ENCODE measurements at places on chromosomes 12 and 14.

DNA sequence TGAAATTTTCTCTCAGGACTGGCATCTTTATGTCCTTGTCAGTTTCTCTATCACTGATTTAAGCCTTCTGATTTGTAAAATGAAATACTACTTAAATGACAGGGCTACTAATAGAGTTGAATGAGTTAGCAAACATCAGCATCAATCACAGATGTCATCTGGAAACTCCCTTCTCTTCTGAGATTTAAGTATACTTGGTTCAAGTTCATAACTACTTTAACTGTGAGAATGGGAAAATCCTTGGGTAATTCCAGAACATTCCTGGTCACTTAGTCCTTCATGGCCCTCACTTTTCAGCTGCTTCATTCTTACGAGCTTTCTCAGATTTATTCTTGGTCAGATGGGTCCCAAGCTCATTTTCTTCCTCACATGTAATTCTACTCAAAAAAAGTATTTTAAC, 1655.3 kb upstream of the FLRT2 start:
- no peak overlapping the region for H3K4me3 ChIP-seq
- DNase-seq: no peak
- H3K36me3 ChIP-seq: no peaks in the 10 kb centered on the region
- no peaks in the 10 kb centered on the region for H3K4me1 ChIP-seq
- no peak overlapping the region for H3K27ac ChIP-seq

GRCh38 chr12:22190-22529, 44.4 kb upstream of the IQSEC3 start:
- DNase-seq: no peak
- no peak overlapping the region for H3K27ac ChIP-seq
- H3K36me3 ChIP-seq: no peaks in the 10 kb centered on the region
- no peaks in the 10 kb centered on the region for H3K27me3 ChIP-seq
- no peak overlapping the region for H3K4me3 ChIP-seq

DNA sequence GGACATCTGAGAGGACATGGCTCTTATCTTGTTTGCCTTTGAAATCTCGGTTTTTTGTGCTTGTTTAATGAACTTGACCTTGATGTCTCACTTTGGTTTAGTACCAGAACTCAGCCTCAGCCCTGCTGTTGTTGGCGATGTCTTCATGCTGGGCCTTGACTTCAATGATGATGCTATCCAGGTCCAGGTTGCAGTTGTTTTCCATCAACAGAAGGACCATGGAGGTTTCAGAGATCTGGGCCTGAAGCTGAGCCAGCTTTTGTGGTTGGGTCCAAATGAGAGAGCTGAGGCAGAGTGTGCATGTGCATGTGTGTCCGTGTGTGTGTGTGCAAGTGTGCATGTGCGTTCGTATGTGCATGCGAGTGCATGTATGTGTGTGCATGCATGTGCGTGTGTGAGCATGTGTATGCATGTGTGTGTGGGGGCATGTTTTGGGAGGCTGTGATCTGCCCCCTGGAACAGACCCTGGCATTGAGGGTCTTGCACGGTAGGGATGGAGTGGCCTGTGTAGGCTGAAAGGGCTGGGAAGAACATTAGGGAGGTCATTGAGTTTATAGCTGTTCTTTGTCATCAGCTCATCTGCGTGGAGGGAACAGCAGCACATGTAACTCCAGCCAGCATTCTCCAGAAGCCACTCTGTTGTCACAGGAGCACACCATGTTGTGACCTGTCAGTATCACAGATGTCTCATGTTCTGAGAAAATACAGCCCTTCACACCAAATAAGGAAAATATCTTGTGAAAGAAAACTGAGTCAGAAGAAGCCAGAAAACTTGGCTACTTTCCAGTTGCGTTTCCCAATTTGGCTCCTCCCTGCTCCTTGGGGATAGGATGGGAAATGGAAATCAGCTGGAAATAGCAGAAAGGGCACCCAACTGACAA, 10.0 kb upstream of the KRT82 start:
- no peaks in the 10 kb centered on the region for H3K36me3 ChIP-seq
- no peak for DNase-seq
- no peak overlapping the region for H3K4me3 ChIP-seq
- H3K27me3 ChIP-seq: no peaks in the 10 kb centered on the region

DNA sequence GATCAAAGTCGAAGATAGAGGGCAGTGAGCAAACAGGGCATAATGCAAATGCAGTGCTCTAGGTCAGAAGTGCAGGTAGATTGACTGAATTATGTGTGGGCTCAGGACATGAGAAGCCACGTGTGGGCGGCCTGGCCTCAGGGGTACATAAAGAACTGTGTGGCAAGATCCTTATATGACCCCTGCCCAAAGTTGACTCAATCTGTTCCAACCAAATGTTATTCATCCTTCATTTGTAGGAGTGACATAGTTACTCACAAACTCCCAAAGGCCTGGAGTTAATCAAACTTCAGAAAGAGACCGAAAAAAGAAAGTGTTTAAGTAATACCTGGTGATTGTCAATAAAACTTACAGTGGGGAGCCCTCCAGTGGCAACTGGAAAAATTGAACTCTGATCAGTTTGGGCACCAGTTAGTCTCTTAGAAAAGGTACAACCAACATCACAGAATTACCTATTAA, 150.4 kb upstream of the FAR2 start:
- no peaks in the 10 kb centered on the region for H3K36me3 ChIP-seq
- H3K4me3 ChIP-seq: no peak overlapping the region
- no peaks in the 10 kb centered on the region for H3K27me3 ChIP-seq
- no peaks in the 10 kb centered on the region for H3K4me1 ChIP-seq

- H3K4me3 ChIP-seq: no peak overlapping the region
- no peak for DNase-seq
- H3K27ac ChIP-seq: no peak overlapping the region
- peaks cover 60% of the 10 kb centered on the region for H3K36me3 ChIP-seq
- no peaks in the 10 kb centered on the region for H3K4me1 ChIP-seq
Measured at GRCh38 chr14:73221945-73222344, 15.4 kb upstream of the PAPLN start.

GRCh38 chr14:80538633-80539375, 327.5 kb upstream of the DIO2 start:
- H3K4me1 ChIP-seq: no peaks in the 10 kb centered on the region
- no peaks in the 10 kb centered on the region for H3K36me3 ChIP-seq
- no peak overlapping the region for H3K4me3 ChIP-seq
- H3K27me3 ChIP-seq: no peaks in the 10 kb centered on the region

DNA sequence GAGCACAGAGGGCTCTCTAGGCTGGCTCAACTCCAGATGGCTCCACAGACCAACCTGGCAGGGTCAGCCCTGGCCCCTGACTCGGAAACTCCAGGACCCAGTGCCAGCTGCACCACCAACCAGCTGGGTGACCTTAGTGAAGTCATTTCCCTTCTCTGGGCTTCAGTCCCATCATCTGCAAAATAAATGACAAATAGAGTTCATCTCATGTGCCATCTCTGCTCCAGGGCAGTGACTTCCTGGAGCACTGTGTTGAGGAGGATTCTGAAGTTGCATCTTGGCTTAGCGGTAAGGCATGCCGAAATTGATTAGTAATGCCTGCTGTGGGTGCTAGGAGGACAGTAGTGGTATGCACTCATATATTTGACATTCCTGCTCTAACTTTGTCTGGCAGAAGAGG, 31.5 kb downstream of the DTX1 start:
- peaks cover 53% of the 10 kb centered on the region for H3K4me1 ChIP-seq
- H3K27me3 ChIP-seq: no peaks in the 10 kb centered on the region
- no peaks in the 10 kb centered on the region for H3K36me3 ChIP-seq
- peak overlapping the region; percentile 76 for H3K27ac ChIP-seq

GRCh38 chr14:73259837-73260236, 22.5 kb downstream of the PAPLN start:
- no peak overlapping the region for H3K4me3 ChIP-seq
- H3K27me3 ChIP-seq: no peaks in the 10 kb centered on the region
- DNase-seq: peak; percentile 24
- no peaks in the 10 kb centered on the region for H3K36me3 ChIP-seq
- no peak overlapping the region for H3K27ac ChIP-seq
- no peaks in the 10 kb centered on the region for H3K4me1 ChIP-seq
